T-helper 17 cell (primary cell): ENCODE measurements at places on chromosomes 2 and 18. TPM values are rescaled to one million over a fixed set of nuclear protein-coding genes. Genes with fewer than 3 reads are reported as not detected.

DNA sequence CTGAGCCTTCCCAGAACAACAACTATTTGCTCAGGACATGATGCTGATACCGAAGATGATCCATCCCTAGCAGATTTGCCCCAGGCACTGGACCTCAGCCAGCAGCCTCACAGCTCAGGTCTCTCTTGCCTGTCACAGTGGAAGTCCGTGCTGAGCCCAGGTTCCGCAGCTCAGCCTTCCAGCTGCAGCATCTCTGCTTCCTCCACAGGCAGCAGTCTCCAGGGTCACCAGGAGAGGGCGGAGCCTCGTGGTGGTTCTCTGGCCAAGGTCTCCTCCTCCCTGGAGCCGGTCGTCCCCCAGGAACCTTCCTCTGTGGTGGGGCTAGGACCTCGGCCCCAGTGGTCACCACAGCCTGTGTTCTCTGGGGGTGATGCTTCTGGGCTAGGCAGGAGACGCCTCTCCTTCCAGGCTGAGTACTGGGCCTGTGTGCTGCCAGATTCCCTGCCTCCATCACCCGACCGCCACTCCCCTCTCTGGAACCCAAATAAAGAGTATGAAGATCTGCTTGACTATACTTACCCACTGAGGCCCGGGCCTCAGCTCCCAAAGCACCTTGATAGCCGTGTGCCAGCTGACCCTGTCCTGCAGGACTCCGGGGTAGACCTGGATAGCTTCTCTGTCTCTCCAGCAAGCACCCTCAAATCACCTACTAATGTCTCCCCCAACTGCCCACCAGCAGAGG, 15.4 kb downstream of the CEP68 start:
- H3K4me3 ChIP-seq: no peak overlapping the region
- H3K27ac ChIP-seq: peak overlapping the region; percentile 86
- peaks cover 25% of the 10 kb centered on the region for H3K4me1 ChIP-seq
- H3K27me3 ChIP-seq: no peaks in the 10 kb centered on the region
- DNase-seq: no peak

Gene CNRIP1
- 0.17 TPM for total RNA-seq

Gene LRP1B
- not detected for total RNA-seq

Gene IL36B
- total RNA-seq: not detected

Gene RBBP8
- total RNA-seq: 3.8 TPM
